Cardiac muscle cell (in vitro differentiated cells and primary cell): ENCODE measurements at places on chromosomes 12 and 14. TPM values are rescaled to one million over a fixed set of nuclear protein-coding genes. Genes with fewer than 3 reads are reported as not detected.

DNA sequence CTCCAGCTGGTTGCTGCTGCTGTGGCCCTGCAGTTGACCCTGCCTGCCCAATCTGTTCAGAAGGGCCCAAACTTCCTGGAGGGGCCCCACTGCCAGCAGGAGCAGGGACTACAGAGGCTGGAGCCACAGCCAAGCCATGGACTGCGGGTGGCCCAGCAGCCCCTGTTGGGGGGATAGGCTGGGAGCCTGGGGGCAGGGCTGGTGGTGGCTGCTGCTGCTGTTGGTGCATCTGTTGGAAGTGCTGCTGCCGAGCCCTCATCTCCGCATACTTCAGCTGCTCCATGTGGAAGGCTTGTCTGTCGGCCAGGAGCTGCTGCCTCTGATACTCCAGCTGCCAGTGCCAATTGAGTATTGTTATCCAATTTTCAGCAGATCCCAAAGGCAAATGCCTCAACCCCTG is 7.2 kb downstream of the MYL6 start:
- DNase-seq, result no peak

GRCh38 chr12:53179687-53180219 is 769 bp upstream of the ZNF740 start:
- DNase-seq, result no peak

DNA sequence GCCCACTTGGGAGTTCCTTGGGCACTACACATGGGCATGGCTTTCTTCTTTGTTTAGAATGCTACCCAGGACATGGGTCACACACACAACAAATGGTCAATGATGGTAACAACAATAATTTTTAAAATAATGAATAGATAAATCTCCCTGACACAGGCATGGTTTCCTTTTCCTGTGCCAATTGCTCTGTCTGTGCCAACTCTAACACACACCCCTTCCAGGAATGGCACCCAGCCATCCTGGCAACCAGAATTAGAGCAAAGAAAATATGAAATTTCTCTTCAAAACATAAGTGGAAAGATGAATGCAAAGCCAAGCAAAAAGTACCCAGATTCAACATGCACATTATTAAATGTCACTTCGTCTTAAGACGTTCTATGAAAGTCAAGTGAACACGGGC is 104.9 kb upstream of the SOX5 start:
- DNase-seq, result no peak

GRCh38 chr14:65495196-65495595 is 82.7 kb downstream of the FUT8 start:
- DNase-seq, result peak; percentile 38

- DNase-seq, result no peak
Observed at GRCh38 chr14:103703433-103704385, 11.5 kb downstream of the XRCC3 start.

The TAS2R43 gene
- polyA plus RNA-seq, result 1.0 and 1.6 TPM in 2 replicates

GRCh38 chr12:54603872-54604271 is 15.4 kb upstream of the PPP1R1A start:
- DNase-seq, result no peak
